Cortex of kidney (tissue), 1 donor: ENCODE measurements at places on chromosomes 5 and 9.

GRCh38 chr5:6718161-6718681, 5.0 kb downstream of the TENT4A start:
- DNase-seq = no peak

DNA sequence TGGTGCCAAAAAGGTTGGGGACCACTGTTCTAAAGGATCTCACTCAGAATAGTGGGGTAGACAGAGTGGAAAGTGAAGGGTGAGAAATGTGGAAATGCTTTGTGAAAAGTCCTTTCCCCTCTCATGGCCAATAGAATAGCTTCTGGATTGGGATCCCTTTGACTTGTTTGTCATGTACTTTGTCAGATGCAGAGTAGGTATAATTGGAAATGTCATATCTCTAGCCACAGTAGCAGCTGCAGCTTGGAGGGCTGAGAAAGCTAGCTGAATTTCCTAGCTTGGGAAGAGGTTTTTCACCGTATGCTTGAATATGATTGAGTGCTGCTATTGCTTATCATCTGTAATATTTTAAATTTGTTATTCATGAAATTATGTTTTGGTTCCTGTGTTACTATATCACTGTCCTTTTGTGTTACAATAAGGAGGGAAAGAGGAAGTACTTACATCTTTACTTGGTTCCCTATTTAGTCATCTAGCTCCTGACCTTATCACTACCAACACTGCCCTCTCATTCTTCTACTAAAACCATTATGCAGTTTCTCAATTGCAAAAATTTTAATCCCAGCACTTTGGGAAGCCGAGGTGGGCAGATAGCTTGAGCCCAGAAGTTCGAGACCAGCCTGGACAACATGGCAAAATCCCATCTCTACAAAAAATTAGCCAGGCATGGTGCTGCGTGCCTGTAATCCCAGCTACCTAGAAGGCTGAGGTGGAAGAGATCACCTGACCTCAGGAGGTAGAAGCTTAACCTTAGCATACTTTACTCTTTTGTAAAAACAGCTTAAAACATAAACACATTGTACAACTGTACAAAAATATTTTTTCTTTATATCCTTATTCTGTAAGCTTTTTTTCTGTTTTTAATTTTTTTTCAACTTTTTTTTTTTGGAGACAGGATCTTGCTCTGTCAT, 12.4 kb downstream of the SLC30A5 start:
- DNase-seq = no peak

- no peak for DNase-seq
These were observed 228.1 kb downstream of the FANCC start for GRCh38 chr9:95089257-95090022.

DNA sequence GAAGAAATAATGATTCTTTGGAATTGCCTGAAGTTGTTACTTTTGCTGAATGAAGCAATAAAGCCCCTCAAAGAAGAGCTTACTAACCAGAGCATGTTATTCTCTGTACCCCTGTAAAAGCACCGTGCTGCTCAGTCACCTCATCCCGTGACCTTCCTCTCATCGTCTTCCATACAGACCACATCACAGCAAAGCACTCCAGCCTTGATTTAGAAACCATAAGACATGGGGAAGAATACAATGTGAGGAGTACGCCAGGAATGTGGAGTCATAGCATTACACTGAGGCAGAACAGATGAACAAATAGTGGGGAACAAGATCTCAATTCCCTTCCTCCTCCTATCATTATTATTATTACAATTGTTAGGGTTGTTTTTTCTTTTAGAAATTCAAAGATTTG, 49.1 kb downstream of the ERAP1 start:
- DNase-seq = no peak

- DNase-seq = no peak
These were observed 22.1 kb downstream of the PCDHGC5 start for GRCh38 chr5:141510850-141511601.

- DNase-seq = no peak
These were observed 10.2 kb upstream of the ACSL6 start for GRCh38 chr5:132021654-132022053.
